ENCODE measurements at places on chromosomes 1 and 21. TPM values are rescaled to one million over a fixed set of nuclear protein-coding genes. Genes with fewer than 3 reads are reported as not detected.

Gene GJA8
- not detected for total RNA-seq

Gene BMP8A
- 0.63 TPM for total RNA-seq

Gene SLAMF8
- total RNA-seq: not detected

Gene TDRD10
- 0.15 TPM for total RNA-seq

Gene C1orf53
- 0.56 TPM for total RNA-seq

Gene SLC1A7
- not detected for total RNA-seq

Gene ZBTB48
- total RNA-seq: 28.2 TPM

- H3K4me3 ChIP-seq: no peak overlapping the region
- H3K27me3 ChIP-seq: no peaks in the 10 kb centered on the region
These were observed 200.0 kb downstream of the RHOU start for GRCh38 chr1:228935198-228935663.

- peak overlapping the region; percentile 85 for H3K4me3 ChIP-seq
- peaks cover 8% of the 10 kb centered on the region for H3K27me3 ChIP-seq
- H3K27ac ChIP-seq: no peak overlapping the region
- H3K4me1 ChIP-seq: peaks cover 9% of the 10 kb centered on the region
These were observed 768 bp downstream of the EDARADD start for GRCh38 chr1:236394879-236395229.

DNA sequence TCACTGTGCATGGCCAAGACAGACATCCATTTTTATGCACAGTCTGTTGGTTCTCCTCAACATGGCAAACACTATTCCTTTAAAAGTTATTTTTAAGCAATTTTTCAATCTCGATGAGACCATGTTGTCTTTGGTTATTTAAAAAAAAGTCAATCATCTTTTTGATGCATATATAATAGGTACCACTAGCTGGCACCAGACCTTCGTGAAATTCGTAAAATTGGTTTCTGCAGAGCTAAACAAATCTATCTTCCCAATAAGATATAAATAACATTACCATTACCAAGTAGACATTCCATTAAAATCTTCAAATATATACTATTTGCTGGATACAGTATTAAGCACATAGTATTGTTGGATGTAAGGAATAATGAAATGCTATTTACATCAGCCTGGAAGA is 220.0 kb upstream of the GREM2 start:
- no peak for DNase-seq
- H3K4me3 ChIP-seq: no peak overlapping the region
- H3K27me3 ChIP-seq: no peaks in the 10 kb centered on the region
- H3K27ac ChIP-seq: no peak overlapping the region
- H3K4me1 ChIP-seq: no peaks in the 10 kb centered on the region

- no peak overlapping the region for H3K27ac ChIP-seq
- DNase-seq: no peak
- no peaks in the 10 kb centered on the region for H3K36me3 ChIP-seq
- H3K4me1 ChIP-seq: peaks cover 6% of the 10 kb centered on the region
- H3K4me3 ChIP-seq: no peak overlapping the region
These were observed 409.8 kb downstream of the DISC1 start for GRCh38 chr1:232036181-232036933.

DNA sequence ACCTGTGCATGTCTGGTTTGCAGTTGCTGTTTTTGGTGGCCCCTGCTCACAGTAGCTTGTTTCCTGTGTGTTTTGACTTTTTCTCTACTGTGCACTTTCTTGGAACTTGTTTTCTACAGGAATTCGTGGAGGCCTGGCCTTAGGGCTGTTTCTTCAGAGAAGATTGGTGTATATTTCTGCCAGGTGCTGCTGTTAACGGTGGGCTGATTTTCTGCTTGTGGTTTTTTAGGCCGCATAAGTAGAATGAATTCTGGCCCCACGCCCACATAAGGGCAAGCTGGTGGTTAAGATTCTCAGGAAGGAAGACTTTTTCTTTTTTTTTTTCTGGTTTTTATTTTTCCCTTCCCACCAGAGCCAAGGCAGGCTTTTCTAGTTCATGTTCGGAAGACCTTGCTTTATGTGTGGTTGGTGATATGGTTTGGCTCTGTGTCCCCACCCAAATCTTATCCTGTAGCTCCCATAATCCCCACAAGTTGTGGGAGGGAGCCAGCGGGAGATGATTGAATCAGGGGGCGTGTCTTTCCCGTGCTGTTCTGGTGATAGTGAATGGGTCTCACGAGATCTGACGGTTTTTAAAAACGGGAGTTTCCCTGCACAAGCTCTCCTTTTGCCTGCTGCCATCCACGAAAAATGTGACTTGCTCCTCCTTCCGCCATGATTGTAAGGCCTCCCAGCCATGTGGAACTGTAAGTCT is 71.5 kb upstream of the DISP3 start:
- H3K27me3 ChIP-seq: no peaks in the 10 kb centered on the region
- H3K4me1 ChIP-seq: no peaks in the 10 kb centered on the region
- H3K27ac ChIP-seq: no peak overlapping the region
- DNase-seq: no peak
- no peak overlapping the region for H3K4me3 ChIP-seq
- H3K36me3 ChIP-seq: no peaks in the 10 kb centered on the region

DNA sequence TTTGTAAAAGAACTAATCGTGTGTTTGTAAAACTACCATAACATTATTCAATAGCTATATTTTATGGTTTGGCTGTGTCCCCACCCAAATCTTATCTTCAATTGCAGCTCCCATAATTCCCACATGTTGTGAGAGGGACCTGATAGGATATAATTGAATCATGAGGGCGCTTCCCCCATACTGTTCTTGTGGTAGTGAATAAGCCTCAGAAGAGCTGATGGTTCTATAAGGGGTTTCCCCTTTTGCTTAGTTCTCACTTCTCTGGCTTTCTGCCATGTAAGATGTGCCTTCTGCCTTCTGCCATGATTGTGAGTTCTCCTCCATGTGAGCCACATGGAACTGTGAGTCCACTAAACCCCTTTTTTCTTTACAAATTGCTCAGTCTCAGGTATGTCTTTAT is 1372.3 kb downstream of the AMY1C start:
- DNase-seq: no peak
- no peaks in the 10 kb centered on the region for H3K4me1 ChIP-seq
- no peaks in the 10 kb centered on the region for H3K36me3 ChIP-seq
- H3K4me3 ChIP-seq: no peak overlapping the region
- H3K27ac ChIP-seq: no peak overlapping the region
- no peaks in the 10 kb centered on the region for H3K27me3 ChIP-seq

DNA sequence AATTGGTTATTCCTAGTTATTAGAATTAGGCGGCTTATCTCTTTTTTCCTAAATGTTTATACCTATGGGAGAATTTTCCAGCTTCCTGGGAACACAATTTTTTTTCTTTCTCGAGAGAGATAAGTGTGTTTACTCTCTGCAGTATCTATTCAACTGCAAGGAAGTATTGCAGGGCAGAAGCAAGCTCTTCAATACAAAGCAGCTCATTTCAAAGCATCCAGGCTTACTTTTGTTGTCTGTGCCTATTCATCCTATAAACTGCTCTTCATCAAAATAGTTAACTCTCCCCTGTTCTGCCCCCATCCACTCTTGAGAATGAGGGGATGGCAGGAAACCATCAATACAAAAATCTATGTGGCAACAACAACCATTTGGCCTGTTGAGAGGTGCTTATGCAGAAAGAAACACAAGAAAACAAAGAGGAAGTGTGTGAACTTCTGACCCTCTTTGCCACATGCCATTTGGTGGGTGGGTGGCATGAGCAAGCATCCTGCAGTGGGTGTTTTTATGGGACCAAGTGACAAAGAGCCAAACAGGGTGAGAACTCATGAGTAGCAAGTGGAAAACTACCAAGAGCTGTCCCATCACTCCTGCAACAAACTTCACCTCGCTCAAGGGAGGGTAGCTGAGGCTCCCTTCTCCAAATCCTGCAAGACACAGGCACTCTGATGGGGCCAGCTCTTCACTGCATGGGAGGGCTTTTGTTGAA is 50.6 kb upstream of the MRPS6 start:
- no peaks in the 10 kb centered on the region for H3K4me1 ChIP-seq
- H3K36me3 ChIP-seq: no peaks in the 10 kb centered on the region
- H3K27ac ChIP-seq: no peak overlapping the region

DNA sequence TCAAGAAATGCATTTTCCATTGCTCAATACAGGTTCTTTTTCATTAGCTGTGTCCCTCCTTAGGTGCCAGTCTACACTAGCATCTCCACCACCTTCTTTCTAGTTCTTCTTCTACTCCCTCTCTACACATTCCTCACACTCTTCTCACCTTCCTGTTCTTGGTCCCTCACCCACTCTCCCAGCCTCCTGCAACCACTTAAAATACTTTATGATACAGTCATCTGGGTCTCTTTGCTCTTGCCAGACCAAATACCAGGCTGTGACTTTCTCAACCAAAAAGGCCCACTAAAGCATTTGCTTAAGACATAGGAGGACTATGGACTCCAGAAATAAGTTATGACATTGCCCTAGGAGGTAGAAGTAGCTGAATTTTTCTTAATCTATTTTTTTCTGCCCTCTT is 35.1 kb downstream of the PIGM start:
- H3K27ac ChIP-seq: no peak overlapping the region
- H3K4me3 ChIP-seq: no peak overlapping the region
- H3K4me1 ChIP-seq: no peaks in the 10 kb centered on the region
- H3K36me3 ChIP-seq: no peaks in the 10 kb centered on the region

DNA sequence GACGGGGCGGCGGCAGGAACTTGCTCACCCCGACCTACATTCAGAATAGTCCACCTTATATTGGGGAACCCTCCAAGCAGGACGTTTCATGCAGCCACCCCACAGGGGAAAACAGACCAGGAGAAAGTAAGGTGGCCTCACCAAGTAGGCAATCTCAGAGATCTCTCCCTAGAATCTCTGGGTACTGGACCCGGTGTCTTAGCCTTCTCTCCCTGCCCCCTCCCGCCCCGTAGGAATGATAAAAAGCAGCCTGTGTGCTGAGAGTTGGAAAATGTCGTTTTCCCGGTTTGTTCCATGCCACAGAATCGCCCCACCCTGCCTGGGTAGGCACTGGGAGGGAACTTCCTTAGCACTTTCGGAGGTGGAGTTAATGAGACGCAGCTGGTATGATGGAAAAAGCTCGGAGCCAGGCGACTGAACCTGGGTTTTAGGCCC is 789 bp upstream of the PTPN14 start:
- peak overlapping the region; percentile 99 for H3K27ac ChIP-seq
- H3K36me3 ChIP-seq: no peaks in the 10 kb centered on the region
- H3K4me3 ChIP-seq: peak overlapping the region; percentile 90
- H3K27me3 ChIP-seq: no peaks in the 10 kb centered on the region

GRCh38 chr21:28239340-28239739 is 753.3 kb downstream of the LTN1 start:
- no peak overlapping the region for H3K27ac ChIP-seq
- no peaks in the 10 kb centered on the region for H3K27me3 ChIP-seq
- no peak for DNase-seq
- no peaks in the 10 kb centered on the region for H3K36me3 ChIP-seq

GRCh38 chr1:226378071-226378470 is 29.8 kb downstream of the PARP1 start:
- H3K27me3 ChIP-seq: no peaks in the 10 kb centered on the region
- H3K4me3 ChIP-seq: no peak overlapping the region
- peaks cover 97% of the 10 kb centered on the region for H3K36me3 ChIP-seq
- H3K4me1 ChIP-seq: no peaks in the 10 kb centered on the region

DNA sequence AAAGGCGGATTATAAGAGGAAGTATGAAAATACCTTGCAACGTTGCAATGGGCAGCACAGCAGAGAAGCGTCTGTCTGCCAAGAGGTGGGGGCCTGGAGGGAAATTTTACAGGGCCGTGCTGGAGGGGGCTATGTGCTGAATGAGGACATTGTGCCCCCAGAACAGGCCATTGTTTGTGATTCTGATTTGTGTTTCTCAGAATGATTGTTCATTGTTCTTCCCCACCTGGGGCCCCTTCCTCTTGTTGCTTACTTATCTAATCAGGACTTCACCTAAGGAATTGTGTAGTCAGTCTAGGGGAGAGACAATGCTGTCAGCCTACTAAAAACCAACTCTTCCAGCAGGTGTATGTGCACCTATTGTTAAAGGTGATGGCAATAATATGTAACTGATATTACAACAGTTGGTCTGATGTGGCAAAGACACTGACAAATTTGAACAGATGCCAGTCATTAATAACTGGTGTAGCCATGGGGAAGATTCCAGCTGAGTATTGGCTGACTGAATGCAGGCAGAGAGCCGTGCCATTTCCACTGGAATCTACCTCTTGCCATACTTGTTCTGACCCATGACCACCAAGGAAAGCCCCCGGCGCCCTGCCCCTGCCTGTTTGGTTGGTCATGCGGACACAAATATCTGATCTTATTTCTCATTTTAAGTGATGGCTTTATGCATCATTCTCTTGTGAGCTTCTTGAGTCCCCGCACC is 45.2 kb upstream of the PSEN2 start:
- DNase-seq: no peak
- no peaks in the 10 kb centered on the region for H3K27me3 ChIP-seq
- H3K4me1 ChIP-seq: no peaks in the 10 kb centered on the region
- H3K36me3 ChIP-seq: no peaks in the 10 kb centered on the region
- no peak overlapping the region for H3K4me3 ChIP-seq
- no peak overlapping the region for H3K27ac ChIP-seq

DNA sequence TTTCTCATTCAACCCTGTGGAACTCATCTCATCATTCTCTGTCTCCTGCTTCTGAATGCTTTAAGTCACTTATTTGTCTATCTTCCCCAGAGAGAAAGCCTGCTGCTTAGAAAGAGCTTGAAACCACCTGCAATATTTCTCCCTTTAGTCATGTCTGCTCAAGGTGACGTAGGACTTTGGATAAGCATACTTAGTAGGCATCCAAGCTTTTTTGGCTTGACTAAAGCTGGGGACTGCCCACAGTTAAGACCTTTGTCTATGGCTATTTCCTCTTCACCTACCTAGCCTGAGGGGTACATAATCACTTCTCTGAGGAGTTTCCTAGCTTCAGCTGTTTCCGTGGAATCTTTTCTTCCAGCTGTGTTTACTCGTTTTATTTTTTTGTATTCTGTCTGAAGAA is 665.8 kb upstream of the CAMK1G start:
- no peaks in the 10 kb centered on the region for H3K4me1 ChIP-seq
- H3K4me3 ChIP-seq: no peak overlapping the region
- no peaks in the 10 kb centered on the region for H3K27me3 ChIP-seq
- DNase-seq: no peak

- H3K27me3 ChIP-seq: no peaks in the 10 kb centered on the region
- H3K4me3 ChIP-seq: no peak overlapping the region
- no peaks in the 10 kb centered on the region for H3K36me3 ChIP-seq
- no peak overlapping the region for H3K27ac ChIP-seq
These were observed 63.6 kb downstream of the CLIC6 start for GRCh38 chr21:34732388-34732821.

Data from H1 (cell line).